ENCODE measurements at places on chromosomes 4 and X.

DNA sequence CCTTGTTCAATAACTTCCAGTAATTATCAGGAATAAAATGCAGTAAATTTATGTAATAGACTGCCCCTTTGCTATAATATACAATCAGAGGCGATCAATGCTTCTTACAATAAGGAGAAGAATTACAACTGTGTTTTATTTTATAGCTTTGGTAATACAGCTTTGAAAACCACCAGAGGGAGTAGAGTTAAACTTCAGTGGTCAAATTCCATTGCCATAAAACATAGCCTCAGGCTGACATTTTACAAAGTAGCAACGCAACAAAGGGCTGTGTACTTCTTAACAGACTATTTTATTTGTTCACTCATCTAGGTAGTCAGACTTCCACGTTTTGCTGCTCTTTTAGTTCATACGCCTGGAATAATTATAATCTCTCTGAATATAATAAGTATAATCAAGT, 58.5 kb downstream of the TEX13C start:
- no peak for DNase-seq

DNA sequence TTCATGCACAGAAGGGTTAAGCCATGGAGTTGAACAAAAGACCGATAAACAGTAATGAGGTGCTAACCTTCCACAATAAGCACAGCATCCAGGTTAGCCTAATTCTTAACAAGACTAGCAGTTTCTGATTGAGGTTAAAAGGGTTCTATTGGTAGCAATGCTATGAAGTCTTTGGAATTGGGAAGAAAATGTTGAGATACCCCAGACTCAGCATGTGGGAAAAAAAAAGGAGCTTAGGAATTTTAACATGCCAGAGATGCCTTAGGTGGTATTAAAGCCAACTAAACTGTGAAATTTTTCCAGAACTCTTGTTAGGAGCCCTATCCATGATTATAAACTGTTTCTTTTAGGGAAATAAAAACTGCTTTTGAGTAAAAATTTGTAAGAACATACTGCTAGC, 391.7 kb downstream of the GABRG1 start:
- no peak for DNase-seq

DNA sequence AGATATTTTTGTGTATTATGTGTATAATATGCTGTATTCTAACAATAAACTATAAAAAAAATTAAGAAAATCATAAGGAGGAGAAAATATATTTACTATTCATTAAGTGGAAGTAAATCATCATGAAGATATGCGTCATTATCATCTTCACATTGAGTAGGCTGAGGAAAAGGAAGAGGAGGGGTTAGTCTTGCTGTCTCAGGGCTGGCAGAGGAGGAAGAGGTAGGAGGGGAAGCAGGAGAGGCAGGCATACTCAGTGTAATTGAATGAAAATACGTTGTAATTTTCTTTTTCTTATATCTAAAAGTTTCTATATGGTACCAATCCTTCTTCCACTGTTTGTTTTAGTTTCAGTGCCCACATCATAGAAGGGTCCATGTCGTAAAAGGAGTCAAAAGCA, 9.8 kb upstream of the TMEM185A start:
- no peak for DNase-seq

DNA sequence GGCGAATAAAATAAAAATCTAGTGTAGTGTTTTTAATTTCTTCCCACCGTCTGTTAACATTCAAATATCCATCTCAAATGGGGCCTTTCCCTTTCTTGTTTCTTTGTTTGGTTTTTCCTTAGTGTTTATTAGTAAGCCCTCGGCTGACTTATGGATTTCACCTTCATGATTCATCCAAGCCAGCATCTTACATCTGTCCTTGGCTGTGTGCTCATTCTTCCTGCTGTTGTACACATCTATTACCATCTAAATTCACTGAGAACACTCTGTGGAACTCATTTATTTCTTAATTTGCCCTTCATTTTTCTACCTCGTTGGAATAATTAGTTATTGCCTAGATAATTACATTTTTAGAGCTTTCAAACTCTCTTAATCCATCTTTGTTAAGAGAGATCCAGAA, 84.9 kb downstream of the SPCS3 start:
- DNase-seq, result peak; percentile 21

- DNase-seq, result no peak
These were observed 73.0 kb upstream of the ZNF518B start for GRCh38 chr4:10530137-10530786.

- no peak for DNase-seq
These were observed 504.9 kb downstream of the C4orf33 start for GRCh38 chr4:129600898-129601297.

DNA sequence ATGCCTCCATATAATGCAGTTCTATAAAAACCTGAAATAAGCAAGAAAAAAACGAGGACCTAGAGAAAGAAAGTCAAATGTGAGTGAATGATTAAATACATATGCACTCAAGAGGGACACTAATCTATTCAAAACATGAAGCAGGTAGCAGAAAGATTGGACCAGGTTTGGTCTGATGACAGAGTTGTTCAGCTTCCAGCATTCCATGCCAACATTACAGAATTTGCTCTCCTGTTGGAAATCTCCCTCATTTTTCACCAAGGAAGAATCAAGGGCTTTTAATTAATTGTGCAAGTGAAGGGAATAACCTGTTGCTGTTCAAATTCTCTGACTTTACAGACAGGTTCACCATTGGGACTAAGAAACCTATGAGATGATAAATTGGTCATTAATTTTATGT, 379.0 kb upstream of the RASGEF1B start:
- no peak for DNase-seq

Measured in BJ (cell line).